CD8-positive, alpha-beta memory T cell (primary cell): ENCODE measurements at places on chromosomes 5 and 9. TPM values are rescaled to one million over a fixed set of nuclear protein-coding genes. Genes with fewer than 3 reads are reported as not detected.
A peak's percentile ranks its signal among the peaks of the same experiment; 100 is the strongest.

- no peaks in the 10 kb centered on the region for H3K4me1 ChIP-seq
- H3K27ac ChIP-seq, result no peak overlapping the region
- no peak overlapping the region for H3K4me3 ChIP-seq
- no peak for DNase-seq
- H3K36me3 ChIP-seq, result no peaks in the 10 kb centered on the region
- no peaks in the 10 kb centered on the region for H3K27me3 ChIP-seq
Observed at GRCh38 chr9:112025850-112026249, 129.2 kb downstream of the UGCG start.

- no peaks in the 10 kb centered on the region for H3K4me1 ChIP-seq
- no peaks in the 10 kb centered on the region for H3K27me3 ChIP-seq
- DNase-seq, result no peak
- no peaks in the 10 kb centered on the region for H3K36me3 ChIP-seq
- H3K4me3 ChIP-seq, result no peak overlapping the region
Observed at GRCh38 chr9:81031422-81032029, 657.8 kb downstream of the TLE1 start.

- DNase-seq, result no peak
- no peaks in the 10 kb centered on the region for H3K27me3 ChIP-seq
- peaks cover 9% of the 10 kb centered on the region for H3K4me1 ChIP-seq
- H3K27ac ChIP-seq, result no peak overlapping the region
- H3K36me3 ChIP-seq, result no peaks in the 10 kb centered on the region
Observed at GRCh38 chr5:56986626-56986947, 34.7 kb upstream of the MIER3 start.

DNA sequence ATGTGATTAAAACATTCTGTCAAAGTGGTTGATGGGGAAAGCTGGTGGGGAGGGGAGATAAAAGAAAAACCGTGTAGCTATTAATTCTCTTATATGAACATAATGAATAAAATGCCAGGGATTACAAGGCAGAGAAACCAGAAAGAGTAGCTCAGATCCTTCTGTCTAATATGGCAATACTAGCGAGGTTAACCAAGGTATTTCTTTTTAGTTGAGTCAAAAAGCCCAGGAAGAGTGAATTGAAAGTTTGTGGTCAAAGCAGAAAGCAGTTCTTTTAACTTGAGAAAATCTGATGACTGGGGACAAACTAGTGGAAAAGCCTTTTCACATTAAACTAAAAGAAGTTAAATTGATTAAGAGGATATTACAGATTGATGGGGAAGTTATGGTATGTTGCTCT lies 76.0 kb downstream of the ERBIN start:
- DNase-seq, result no peak
- H3K27ac ChIP-seq, result no peak overlapping the region
- H3K4me3 ChIP-seq, result no peak overlapping the region
- H3K36me3 ChIP-seq, result peaks cover 4% of the 10 kb centered on the region
- no peaks in the 10 kb centered on the region for H3K4me1 ChIP-seq
- H3K27me3 ChIP-seq, result no peaks in the 10 kb centered on the region

GRCh38 chr5:127030259-127031146 lies at the start of gene MARCHF3:
Gene MARCHF3, minus strand, starts transcription at chr5:127030558. Its CDS starts 112,387 bp downstream, at chr5:126918171.
- peak within 1 kb of the TSS; percentile 77 for H3K4me3 ChIP-seq
- DNase-seq, result peak; percentile 94
- H3K36me3 ChIP-seq, result no peaks in the 10 kb centered on the region
- peaks cover 13% of the 10 kb centered on the region for H3K4me1 ChIP-seq

DNA sequence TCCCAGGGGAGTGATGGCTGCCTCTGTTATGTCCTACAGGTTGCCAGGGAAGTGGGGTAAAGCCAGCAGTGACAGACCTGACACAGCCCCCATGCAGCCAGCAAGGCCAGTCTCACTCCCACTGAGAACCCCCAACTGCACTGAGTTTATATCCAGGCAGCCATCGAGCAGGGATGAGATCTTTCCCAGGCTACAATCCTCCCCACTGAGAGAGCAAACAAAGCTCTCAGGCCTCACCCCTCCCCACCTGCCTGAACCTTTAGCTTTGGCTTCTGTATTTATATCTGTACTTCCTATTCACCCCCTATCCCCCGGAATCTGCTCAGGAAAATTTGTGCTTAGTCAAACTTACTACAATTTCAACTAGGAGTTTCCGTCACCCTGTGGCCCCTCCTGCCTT lies 284.1 kb downstream of the FAM170A start:
- no peak for DNase-seq
- H3K4me1 ChIP-seq, result no peaks in the 10 kb centered on the region
- no peak overlapping the region for H3K27ac ChIP-seq

- no peak overlapping the region for H3K27ac ChIP-seq
- H3K4me3 ChIP-seq, result no peak overlapping the region
- no peaks in the 10 kb centered on the region for H3K27me3 ChIP-seq
- DNase-seq, result no peak
- no peaks in the 10 kb centered on the region for H3K36me3 ChIP-seq
Observed at GRCh38 chr5:89695371-89695770, 714.2 kb downstream of the CETN3 start.

DNA sequence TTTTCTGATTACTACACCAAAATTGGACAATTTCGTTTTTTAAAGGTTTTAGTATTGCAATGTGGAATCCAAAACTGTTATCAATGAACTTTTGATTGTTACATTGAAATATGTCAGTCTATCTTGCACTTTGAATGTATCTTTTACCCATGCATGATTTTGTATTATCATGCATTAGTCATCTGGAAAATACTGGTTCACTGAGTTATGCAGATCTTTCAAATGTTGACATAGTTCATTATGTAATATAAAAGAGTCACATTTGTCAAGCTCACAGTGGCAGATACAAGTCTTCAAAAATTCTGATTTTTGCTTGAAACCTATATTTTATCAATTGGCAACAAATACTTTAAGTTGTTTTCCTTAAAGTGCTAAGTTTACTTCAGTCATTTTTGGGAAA lies 85.2 kb downstream of the NR3C1 start:
- no peak overlapping the region for H3K27ac ChIP-seq
- H3K27me3 ChIP-seq, result no peaks in the 10 kb centered on the region
- peaks cover 7% of the 10 kb centered on the region for H3K4me1 ChIP-seq
- H3K36me3 ChIP-seq, result peaks cover 13% of the 10 kb centered on the region

GRCh38 chr9:72898784-72899733 lies 53.8 kb downstream of the ALDH1A1 start:
- no peaks in the 10 kb centered on the region for H3K36me3 ChIP-seq
- no peak for DNase-seq
- no peak overlapping the region for H3K4me3 ChIP-seq
- H3K27ac ChIP-seq, result no peak overlapping the region
- no peaks in the 10 kb centered on the region for H3K4me1 ChIP-seq

DNA sequence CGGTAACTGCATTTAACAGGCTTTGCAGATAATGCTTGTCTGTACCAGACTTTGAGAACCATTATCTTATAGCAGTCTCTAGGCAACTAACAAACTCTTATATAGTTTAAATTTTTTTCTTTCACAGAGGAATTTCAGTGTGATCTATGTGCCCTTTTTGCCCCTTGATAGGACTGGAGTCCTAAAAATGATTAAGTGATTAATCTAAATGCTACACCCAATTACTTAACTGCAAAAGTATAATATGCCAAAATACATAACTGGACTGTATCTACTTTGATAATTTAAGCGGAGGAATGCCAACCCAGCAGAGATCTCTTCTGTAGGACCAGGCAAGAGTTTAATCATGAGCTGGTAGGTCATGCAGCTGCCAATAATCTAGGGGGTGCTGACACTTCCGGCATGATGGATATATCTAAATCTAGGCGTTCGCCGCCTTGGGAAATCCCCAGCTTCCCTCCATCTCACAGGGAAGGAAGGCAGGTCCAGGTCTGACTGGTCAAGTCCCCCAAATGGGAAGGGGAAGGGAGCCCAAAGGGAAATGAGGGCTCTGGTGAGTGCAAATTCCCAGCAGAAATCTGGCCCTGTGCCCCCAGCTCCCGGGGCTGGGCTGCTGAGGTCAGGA lies 205.6 kb downstream of the GAPVD1 start:
- H3K27ac ChIP-seq, result no peak overlapping the region
- H3K36me3 ChIP-seq, result peaks cover 4% of the 10 kb centered on the region
- no peaks in the 10 kb centered on the region for H3K4me1 ChIP-seq
- DNase-seq, result no peak

DNA sequence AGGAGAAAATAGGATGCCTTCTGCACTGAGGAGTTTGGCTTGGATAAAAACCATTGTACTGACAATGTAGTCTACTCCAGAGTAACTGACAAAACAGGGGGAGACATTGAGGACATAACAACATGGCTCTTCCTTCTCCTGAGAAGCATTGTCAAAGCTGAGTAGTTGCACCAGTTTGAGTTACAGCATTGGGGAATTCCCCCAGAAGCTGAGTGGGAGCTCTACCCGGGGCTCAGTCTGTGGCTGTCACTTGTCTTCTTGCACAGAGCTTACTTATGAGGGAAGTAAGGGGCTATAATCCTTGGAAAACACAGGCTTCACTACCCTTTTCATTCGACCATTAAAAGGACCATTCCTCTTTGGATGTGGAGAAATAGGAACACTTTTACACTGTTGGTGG lies 21.2 kb downstream of the HSPB3 start:
- H3K27me3 ChIP-seq, result no peaks in the 10 kb centered on the region
- H3K4me1 ChIP-seq, result no peaks in the 10 kb centered on the region
- H3K4me3 ChIP-seq, result no peak overlapping the region
- H3K36me3 ChIP-seq, result no peaks in the 10 kb centered on the region

GRCh38 chr5:134245692-134246091 lies 19.8 kb upstream of the PPP2CA start:
- no peak overlapping the region for H3K27ac ChIP-seq
- no peak for DNase-seq
- no peaks in the 10 kb centered on the region for H3K36me3 ChIP-seq
- no peaks in the 10 kb centered on the region for H3K4me1 ChIP-seq
- H3K4me3 ChIP-seq, result no peak overlapping the region

DNA sequence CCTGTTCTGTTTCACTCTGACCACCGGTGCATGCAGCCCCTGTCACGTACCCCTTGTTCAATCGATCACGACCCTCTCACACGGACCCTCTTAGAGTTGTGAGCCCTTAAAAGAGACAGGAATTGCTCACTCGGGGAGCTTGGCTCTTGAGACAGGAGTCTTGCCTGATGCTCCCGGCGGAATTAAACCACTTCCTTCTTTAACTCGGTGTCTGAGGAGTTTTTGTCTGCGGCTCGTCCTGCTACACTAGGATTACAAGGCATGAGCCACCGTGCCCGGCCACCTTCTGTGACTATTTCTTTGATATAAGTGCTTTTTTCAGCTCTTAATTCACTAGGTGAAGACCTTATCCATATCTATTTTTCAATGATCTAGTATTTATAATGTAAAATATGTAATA lies 167.5 kb downstream of the TTC39B start:
- no peak for DNase-seq
- H3K4me1 ChIP-seq, result peaks cover 10% of the 10 kb centered on the region
- H3K27me3 ChIP-seq, result no peaks in the 10 kb centered on the region
- no peaks in the 10 kb centered on the region for H3K36me3 ChIP-seq
- H3K4me3 ChIP-seq, result no peak overlapping the region

GRCh38 chr5:69202497-69202896 lies 13.1 kb downstream of the CENPH start:
- no peak overlapping the region for H3K4me3 ChIP-seq
- H3K4me1 ChIP-seq, result no peaks in the 10 kb centered on the region
- no peak for DNase-seq
- no peak overlapping the region for H3K27ac ChIP-seq
- H3K36me3 ChIP-seq, result no peaks in the 10 kb centered on the region
- no peaks in the 10 kb centered on the region for H3K27me3 ChIP-seq

GRCh38 chr5:158487156-158487555 lies 612.6 kb downstream of the EBF1 start:
- no peak for DNase-seq
- H3K4me1 ChIP-seq, result no peaks in the 10 kb centered on the region
- no peak overlapping the region for H3K4me3 ChIP-seq

DNA sequence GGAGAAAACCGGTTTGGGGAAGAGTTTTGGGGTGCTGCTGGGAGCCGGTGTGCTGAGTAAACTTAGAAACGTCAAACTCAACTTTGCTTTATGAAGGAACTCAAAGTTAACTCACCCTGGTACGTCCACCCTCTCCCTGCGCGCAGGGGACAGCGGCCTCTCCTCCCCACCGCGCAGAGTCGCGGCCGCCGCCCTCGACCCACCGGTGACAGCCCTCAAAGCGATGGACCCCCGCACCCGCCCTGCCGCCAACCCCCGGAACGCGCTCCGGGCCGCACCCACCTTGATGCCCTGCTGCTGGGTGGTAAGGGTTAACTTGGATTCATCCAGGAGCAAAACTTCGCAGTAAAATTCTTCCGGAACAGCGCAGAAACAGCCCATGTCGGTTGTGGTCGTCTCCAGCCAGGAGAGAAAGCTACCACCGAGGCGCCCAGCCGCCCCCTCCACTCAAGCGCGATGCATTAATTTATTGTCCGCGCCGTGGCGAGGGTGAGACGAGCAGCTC lies 366 bp downstream of the EPB41L4A start:
- peaks cover 11% of the 10 kb centered on the region for H3K4me1 ChIP-seq
- H3K4me3 ChIP-seq, result peak overlapping the region; percentile 13
- peaks cover 10% of the 10 kb centered on the region for H3K27me3 ChIP-seq
- H3K27ac ChIP-seq, result no peak overlapping the region
- no peaks in the 10 kb centered on the region for H3K36me3 ChIP-seq
- no peak for DNase-seq

DNA sequence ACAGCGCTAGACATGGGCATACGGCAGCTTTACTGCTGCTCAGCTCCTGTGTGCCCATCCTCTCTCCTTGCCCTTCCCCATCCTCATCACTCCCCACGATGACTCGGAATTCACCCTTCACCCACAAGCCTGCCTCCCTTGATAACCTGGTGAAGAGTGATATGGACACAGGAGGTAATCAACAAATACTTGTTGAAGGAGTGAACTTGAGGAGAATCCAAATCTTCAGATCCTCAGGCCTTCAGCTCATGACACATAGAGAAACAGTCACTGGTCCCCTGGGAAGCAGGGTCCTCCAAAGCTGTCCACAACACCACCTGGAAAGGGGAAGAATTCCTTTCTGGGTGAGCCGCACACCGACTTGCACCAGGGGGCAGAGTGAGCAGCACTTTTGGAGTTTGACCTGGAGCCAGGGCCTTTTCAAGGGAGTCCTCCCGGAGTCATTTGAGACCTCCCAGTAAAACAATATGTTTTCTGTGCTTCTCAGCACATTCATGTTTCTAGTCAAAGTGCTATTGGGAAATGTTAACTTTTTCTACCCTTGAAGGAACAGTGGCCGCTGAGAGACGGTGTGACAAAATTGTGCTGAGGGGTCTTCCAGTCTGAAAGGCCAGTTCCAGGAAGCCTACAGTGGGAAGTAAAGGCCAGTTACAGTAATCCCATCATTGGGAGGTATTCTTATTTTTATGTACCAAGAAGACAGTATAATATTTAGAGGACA lies 332.3 kb downstream of the CWC27 start:
- no peak overlapping the region for H3K27ac ChIP-seq
- H3K27me3 ChIP-seq, result no peaks in the 10 kb centered on the region
- H3K4me3 ChIP-seq, result no peak overlapping the region
- peaks cover 22% of the 10 kb centered on the region for H3K4me1 ChIP-seq

- H3K4me1 ChIP-seq, result no peaks in the 10 kb centered on the region
- no peaks in the 10 kb centered on the region for H3K27me3 ChIP-seq
- H3K27ac ChIP-seq, result no peak overlapping the region
- no peaks in the 10 kb centered on the region for H3K36me3 ChIP-seq
Observed at GRCh38 chr5:117299936-117300328, 725.3 kb upstream of the SEMA6A start.

GRCh38 chr5:68137511-68138140 lies 77.9 kb upstream of the PIK3R1 start:
- no peaks in the 10 kb centered on the region for H3K4me1 ChIP-seq
- H3K36me3 ChIP-seq, result no peaks in the 10 kb centered on the region
- no peak overlapping the region for H3K27ac ChIP-seq
- DNase-seq, result no peak
- H3K27me3 ChIP-seq, result no peaks in the 10 kb centered on the region

Gene ADAMTS13
- 1.0 TPM for total RNA-seq

Gene IFNA4
- not detected for total RNA-seq

Gene SLC36A3
- total RNA-seq, result not detected

Gene PCDHGA6
- 0.22 TPM for total RNA-seq

Gene NR6A1
- 3.0 TPM for total RNA-seq

Gene IL17B
- total RNA-seq, result not detected
